ENCODE measurements at places on chromosomes 2 and 18.
A peak's percentile ranks its signal among the peaks of the same experiment; 100 is the strongest.

- DNase-seq: no peak
These were observed 147.7 kb upstream of the HS6ST1 start for GRCh38 chr2:128466376-128466775.

GRCh38 chr2:9017411-9017810 lies 13.9 kb upstream of the MBOAT2 start:
- DNase-seq: no peak

DNA sequence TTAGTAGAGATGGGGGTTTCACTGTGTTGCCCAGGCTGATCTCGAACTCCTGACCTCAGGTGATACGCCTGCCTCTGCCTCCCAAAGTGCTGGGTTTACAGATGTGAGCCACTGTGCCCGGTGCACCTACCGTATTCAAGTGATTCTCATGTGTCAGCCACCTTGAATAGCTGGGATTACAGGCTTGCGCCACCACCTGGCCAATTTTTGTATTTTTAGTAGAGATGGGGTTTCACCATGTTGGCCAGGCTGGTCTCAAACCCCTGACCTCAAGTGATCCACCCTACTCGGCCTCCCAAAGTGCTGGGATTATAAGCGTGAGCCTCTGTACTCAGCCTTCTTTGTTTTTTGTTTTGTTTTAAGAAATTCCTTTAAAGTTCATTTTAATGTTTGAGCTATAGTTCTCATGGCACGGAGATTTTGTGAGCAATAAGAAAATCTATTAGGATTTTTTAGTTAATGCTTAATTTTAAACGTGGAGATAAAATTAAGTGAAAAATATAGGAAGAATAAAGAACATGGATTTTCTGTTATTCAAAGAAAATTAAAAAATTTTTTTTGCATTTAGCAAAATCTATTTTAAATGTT lies 242.6 kb downstream of the PHLPP1 start:
- DNase-seq: no peak

GRCh38 chr2:16615687-16616615 lies 49.7 kb downstream of the CYRIA start:
- peak; percentile 71 for DNase-seq

- no peak for DNase-seq
These were observed 197.5 kb upstream of the CHAC2 start for GRCh38 chr2:53569957-53570727.

- DNase-seq: no peak
These were observed 1999.1 kb upstream of the CELF4 start for GRCh38 chr18:39564716-39565115.

- DNase-seq: no peak
These were observed 368.2 kb downstream of the IRS1 start for GRCh38 chr2:226431288-226431948.

DNA sequence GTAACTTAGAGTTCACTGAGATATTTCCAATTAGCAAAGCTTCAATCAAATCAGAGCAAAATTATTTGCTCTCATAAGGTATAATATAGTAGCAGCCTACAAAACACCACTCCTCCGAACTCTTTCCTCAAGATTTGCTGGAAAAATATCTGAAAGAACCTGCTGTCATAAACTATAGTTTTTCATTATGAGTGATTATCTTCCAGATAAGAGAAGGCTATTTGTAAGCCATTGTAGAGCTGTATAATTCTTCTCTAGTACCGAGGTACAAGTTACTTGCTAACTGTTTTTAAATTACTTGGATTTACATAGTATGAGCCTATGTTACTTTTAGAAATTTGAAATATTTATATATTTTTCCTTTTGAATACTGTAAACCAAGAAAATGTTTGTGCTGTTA lies 2.1 kb downstream of the NDC80 start:
- DNase-seq: no peak

GRCh38 chr2:18473241-18474181 lies 86.9 kb downstream of the RDH14 start:
- no peak for DNase-seq

DNA sequence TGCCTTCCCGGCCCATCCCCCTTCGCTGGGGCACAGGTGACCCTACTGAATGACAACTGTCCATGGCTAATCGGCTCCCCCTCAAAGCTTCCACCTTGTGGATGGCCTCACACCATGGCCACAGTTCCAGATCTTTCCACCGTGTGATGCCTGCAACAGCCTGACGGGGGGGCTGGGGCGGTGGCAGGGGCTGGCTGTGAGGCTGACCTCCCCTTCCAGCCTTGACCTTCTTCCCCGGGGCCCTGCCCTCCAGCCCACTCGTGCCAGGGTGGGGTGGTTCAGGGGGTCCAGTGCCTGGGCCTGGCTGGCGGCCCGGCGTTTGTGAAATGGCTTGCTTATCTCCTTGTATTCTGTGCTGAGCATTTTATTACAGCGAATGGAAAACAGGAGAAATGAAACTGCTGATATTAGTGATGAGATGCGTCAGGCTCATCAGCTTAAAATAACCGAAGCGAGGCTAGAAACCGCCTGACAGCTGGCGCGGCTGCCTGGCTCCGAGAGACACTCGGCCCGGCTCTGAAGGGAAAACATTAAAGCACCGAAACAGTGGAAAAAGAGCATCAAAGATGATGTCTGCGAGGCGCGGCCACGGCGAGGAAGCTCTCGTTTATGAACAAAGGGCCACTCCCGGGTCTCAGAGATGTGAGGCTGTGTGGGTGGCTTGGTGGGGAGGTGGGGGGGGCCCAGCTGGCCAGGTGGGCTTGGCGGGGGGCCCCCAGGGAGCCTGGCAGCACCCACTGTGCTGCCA lies 916 bp upstream of the PDCD1 start:
- DNase-seq: no peak

GRCh38 chr2:46697830-46698323 lies 217.7 kb downstream of the MCFD2 start:
- no peak for DNase-seq

GRCh38 chr2:5946225-5947115 lies 254.3 kb downstream of the SOX11 start:
- no peak for DNase-seq

- no peak for DNase-seq
These were observed 15.4 kb upstream of the DSEL start for GRCh38 chr18:67531929-67532328.

DNA sequence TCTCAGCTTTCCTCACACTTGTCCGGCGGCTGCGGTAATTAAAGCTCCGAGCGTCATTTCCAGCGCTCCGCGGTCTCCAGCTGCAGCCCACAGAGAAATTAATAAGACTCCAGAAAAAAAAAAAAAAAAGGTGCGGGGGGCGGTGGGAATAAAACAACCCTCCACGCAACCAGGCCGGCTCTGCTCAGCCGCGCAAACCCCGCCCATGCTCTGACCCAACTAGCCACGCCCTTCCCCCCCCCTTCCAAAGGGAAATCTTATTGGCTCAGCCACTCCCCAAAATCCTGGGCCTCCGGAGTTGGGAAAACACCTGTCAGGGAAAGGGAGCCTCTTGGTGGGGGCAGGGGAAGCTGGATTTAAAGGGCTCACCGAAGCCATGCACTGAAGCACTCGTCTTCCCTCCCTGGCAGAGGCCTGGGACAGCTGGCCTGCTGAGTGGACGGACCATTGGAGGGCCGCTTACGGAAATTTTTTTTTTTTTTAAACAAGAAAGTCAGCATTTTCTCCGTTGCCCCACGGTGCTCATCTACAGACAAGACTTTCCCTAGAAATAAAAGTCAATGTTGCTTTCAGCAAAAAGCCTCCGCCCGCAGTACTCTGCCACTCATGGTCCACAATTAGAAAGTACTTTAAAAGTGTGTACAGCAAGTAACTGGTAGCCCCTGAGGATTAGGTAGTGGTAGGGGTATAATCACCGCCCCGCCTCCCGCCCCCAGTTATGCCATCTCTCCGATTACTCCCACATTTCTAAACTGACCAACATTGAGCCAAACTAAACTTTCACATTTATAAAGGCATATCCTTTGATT lies 674 bp upstream of the ERBB4 start:
- DNase-seq: no peak

DNA sequence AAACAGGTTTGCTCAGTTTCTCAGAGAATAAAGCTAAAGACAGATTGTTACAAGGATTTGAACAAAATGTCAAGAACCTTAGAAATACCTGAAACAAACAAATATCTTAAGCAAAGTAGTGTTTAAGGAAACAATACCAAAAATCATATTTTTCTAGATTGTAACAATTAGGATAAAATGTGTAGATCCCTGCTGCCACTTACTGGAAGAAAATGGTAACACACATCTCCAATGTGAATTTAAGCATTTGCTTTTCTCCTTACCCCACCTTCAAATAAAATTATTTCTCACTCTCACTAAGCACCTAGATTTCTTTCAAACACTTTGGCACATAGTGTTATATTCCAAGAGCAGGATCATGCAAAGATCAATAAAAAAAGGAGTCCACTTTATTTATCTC lies 34.9 kb downstream of the SUCLG1 start:
- no peak for DNase-seq
